ENCODE measurements at places on chromosomes 7 and 10.

DNA sequence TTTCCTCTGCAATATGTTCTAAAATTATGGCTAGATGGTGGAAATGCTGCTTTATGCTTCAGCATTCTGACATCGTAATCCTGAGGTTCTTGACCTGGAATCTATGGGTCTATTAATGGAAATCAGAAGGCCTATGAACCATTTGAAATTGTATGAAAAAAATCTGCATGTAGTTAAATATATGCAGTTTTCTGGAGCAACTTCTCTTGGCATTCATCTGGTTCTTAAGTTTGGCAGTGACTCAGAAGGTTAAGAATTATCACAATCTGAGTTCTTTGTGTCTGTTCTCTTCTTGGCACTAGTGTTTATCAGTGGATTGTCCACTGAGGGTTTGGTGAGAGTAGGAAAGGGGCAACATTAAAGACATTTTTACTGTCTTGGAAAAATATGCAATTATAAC is 71.1 kb upstream of the FZD1 start:
- no peaks in the 10 kb centered on the region for H3K4me1 ChIP-seq
- H3K27me3 ChIP-seq = no peaks in the 10 kb centered on the region
- no peak overlapping the region for H3K27ac ChIP-seq
- no peaks in the 10 kb centered on the region for H3K36me3 ChIP-seq

- no peak overlapping the region for H3K4me3 ChIP-seq
- H3K4me1 ChIP-seq = no peaks in the 10 kb centered on the region
- no peak overlapping the region for H3K27ac ChIP-seq
- no peak for DNase-seq
- H3K27me3 ChIP-seq = no peaks in the 10 kb centered on the region
Observed at GRCh38 chr7:24902276-24902675, 77.7 kb downstream of the OSBPL3 start.

DNA sequence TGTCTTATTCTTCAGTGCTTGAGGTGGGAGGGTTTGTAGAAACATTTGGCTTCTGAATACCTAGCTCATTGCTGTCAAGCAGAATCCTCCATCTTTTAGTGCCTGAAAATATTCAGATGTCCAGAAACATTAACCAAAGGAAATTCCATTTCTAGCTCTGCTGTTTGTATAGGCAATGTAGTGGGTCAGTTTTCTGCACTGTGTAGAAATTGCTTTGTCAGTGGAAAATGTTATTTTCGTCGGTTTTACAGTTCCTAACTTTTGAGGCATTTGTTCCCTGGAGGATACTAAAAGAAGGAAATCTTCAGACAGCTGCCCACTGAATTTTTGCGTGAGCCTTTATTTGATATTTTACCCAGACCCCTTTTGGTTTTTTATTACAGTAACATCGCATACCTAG is 143.4 kb downstream of the TPST1 start:
- no peak for DNase-seq
- H3K27me3 ChIP-seq = no peaks in the 10 kb centered on the region
- peaks cover 16% of the 10 kb centered on the region for H3K4me1 ChIP-seq

DNA sequence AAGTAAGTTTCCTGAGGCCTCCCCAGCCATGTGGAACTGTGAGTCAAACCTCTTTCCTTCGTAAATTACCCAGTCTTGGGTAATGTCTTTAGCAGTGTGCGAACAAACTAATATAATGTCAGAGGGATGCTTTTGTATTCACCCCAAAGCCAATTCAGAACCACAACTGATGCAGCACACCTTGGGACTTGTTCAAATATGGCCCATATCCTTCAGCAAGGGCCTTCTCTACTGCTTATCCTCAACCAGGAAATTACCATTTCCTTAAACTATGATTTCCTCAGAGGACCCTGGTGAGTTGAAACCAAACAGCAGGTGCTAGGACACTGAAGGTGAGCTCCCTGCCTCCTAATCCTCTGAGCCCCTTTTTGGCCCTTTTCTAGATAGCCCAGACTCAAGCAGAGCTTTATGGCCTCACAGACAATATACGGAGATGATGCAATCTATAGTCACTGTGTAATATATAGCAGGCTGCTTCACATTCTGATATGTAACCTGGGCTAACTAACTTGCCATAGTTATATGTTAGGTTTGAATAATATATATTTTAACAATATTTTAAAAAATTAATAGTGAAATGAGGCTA is 15.2 kb downstream of the SRI start:
- H3K27ac ChIP-seq = no peak overlapping the region
- no peak overlapping the region for H3K4me3 ChIP-seq
- no peaks in the 10 kb centered on the region for H3K4me1 ChIP-seq
- no peaks in the 10 kb centered on the region for H3K27me3 ChIP-seq

- no peaks in the 10 kb centered on the region for H3K4me1 ChIP-seq
- H3K36me3 ChIP-seq = no peaks in the 10 kb centered on the region
- no peaks in the 10 kb centered on the region for H3K27me3 ChIP-seq
- H3K27ac ChIP-seq = no peak overlapping the region
Observed at GRCh38 chr10:126840576-126841135, 64.6 kb upstream of the DOCK1 start.
